ENCODE measurements at places on chromosomes 2 and 18.

DNA sequence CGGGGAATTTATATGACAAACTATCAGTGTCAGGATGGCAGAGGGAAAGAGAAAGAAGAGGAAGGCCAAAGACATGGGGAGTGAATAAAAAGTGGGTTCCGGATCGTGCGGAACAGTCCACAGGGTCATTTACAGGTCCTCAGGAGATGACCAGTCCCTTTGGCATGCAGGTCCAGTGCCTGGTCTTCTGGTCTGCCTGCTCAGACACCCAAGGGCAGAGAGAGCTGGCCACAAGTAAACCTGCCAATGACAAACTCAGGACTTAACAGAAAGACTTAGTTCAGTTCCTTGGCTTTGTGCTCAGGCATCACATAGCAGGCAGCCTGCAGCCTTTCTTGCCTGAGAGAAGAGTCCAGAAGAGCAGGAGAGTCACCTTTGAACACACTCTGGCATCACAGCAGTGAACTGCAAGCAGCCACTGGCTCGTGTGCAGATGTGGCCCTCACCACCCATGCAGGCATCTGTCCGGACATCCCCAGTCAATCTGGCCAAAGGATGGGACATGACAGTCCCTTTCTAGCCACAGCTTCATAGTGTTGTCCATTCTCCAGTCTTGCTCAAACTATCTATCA lies 14.0 kb downstream of the TMEM127 start:
- DNase-seq, result peak; percentile 96

DNA sequence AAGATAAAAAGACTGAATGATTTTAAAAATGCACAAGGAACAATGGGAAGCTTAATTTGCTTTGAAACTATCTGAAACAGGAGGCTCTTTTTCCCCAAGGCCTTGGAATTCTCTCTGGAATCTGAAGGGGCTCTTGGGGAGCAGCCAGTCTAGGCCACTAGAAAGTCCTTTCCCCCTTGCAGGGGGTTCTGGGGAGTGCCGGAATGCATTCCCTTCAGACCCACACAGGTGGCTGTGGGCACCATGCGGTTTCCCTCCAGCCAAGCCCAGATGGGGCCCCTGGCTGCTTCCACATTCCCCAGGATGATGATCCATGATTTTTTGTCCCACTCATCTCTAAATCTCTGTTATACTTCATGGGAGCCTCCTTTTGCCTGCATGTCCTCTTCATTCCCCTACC lies 10.7 kb downstream of the GPR45 start:
- no peak for DNase-seq

DNA sequence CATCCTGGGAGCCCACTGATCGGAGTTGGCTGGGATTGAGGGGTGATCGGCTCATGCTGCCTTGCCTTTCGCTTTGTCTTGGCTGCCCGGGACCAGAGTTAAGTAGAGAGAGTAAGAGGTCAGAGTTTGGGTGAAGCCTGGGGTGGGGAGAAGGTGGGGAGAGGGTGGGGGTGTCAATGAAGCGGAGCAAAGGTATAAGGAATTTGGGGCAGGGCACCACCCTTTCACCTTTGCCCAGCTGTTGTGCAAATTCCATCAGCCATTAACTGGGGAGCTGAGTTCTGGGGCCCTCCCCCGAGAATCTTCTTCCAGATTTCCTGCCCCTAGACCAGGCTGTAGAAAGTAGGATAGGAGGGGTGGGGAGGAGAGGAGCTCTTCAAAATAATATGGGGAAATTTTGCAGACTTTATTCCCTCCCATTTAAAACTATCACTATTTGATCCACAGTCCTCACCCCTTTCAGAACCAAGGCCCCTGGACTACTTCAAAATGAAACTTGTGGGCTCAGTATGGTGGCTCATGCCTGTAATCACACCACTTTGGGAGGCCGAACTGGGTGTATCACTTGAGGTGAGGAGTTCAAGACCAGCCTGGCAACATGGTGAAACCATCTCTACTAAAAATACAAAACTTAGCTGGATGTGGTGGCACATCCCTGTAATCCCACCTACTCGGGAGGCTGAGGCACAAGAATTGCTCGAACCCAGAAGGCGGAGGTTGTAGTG lies at the start of gene SLC23A3:
Gene SLC23A3, minus strand, starts transcription at position 100 of the 725 bp plus-strand sequence. Its CDS starts 45 bp downstream, at position 55.
- no peak for DNase-seq

DNA sequence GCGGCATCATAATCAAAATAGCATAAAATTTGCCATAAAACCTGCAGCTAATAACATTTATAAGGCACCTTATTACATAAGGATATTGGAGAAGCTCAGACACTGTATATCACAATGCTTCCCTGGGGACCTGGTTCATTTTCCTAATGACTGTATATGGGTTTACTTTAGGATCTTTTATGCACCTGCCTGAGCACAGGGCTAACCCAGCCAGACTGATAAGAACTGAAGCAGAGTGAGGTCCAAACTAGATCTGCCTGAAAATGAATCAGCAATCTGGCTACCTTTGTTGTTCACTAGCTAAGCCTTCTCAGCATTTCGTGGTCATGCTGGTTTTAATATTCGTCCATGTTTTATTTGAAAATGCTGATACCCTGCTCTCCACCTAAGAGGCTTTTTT lies 1922.3 kb upstream of the CELF4 start:
- DNase-seq, result no peak

DNA sequence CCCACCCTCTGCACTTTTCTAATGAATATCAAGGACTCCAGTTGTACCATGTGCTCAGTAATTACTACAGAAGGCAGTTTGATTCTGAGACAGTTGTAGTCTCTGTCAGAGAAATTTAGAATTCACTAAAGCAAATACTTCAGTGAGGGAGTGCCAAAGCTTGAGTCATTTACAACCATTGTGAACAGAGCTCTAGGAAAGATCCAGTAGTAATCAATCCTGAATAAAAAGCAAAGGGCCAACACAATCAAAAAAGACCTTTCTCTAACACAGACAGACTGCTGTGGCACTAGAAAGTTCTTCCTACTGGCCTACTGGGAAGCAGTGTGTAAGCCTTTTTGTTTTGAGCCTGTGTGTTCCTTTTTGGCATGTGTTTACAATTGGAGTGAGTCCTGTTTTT lies 135.6 kb upstream of the UNC80 start:
- no peak for DNase-seq

DNA sequence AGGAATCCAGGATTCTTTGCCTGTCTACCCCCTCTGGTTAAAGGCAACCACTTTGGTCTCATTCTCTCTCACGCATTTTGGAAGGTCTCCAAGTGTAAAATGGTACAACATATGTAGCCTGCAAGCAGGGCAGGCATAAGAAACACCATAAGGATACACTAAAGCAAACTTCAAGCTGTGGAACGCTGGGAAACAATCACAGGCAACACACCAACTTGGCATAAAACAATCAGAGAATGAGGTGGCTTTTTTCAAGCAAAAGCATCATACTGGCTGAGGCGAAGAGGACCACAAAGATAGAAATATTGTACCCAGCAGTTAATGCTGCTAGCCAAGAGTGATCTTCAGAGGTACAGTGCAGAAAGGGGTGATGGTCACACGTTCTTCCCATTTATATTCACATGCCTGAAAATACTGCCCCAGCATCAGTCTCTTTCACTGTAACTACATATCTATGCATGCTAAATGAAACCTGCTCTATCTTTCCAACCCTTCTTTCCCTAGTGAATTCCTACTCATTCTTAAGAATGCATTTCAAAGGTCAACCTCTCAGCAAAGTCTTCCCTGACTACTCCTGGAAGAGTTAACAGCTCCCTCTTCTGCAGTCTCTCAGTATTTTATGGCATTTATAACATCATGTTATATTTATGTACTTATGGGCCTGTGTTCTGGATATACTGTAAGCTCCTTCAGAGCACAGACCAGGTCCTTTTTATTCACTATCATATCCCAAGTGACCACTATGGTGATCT lies 71.9 kb upstream of the GALNT5 start:
- no peak for DNase-seq

DNA sequence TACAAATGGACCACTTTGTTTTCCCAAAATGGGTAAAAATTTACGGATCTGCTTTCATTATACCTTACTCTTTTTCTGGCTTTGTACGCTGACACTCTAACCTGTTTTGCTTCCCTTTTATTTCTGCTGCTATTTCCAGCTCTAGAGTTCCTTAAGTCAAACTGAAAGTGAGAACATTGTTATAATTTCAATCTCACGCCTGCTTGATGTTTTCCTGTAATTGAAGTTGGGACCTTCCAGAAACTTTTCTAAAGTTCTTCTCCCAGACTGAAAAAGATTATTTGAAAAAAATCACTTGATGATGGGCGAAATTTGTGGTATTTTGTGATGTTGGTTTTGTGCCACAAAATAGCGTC lies 1.8 kb downstream of the GLS start:
- DNase-seq, result no peak

DNA sequence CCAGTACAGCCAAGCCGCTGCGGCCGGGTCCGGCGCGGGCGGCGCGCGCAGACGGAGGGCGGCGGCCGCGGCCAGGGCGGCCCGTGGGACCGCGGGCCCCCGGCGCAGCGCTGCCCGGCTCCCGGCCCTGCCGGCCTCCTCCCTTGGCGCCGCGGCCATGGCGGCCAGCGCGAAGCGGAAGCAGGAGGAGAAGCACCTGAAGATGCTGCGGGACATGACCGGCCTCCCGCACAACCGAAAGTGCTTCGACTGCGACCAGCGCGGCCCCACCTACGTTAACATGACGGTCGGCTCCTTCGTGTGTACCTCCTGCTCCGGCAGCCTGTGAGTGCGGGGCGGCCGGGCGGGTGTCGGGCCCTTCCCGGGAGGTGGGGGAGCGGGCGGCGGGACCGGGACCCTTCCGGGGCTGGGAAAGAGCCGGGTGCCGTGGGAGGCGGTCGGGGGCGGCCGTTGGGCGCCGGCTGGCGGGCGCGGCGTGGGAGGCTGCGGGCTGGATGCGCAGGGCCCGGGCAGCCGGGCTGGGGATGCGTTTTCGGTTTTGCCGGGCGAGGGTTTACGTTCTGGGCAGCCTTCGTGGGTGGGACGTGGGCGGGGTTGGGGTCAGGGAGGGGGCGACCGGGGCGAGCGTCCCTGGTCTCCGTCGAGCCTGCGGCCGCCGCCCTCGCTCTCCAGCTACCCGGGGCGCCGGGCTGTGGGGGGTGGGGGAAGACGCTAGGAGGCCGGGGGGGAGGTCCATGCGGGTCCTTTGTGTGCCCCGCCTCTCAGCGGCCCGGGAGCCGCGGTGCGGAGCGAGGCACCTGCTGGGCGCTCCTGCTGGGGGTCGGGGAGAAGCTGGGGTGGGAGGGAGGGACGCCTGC lies 537 bp downstream of the AGFG1 start:
- peak; percentile 64 for DNase-seq

DNA sequence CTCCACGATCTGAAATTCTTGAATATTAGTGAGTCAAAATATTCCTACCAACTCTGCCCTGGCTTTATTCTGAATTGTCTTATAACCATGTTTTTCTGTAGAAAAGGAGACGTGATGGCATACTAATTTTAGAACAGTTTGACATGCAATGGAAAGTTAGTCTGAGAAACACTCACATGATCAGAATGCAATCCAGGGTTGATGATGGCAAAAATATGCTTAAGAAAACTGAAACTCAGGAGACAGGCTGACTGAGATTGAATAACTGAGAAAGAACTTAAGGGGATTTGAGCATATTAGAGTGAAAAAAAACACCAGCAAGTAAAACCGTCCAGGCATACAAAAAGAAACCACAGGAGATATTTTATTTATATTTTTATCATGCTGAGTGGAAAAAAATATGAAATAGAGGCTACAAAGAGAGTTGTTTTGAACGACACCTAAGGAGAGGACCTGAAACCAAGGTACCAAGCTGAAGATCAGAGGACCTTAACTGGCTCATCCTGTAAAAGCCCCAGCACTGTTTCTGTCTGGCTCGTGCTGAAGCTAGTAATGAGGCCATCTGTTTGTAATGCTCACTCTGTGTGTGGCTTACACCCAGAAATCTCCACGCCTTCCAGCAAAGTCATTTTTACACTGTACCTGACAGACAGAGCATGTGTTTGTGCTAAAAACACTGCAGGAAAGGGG lies 437.2 kb upstream of the PKDCC start:
- DNase-seq, result peak; percentile 21

DNA sequence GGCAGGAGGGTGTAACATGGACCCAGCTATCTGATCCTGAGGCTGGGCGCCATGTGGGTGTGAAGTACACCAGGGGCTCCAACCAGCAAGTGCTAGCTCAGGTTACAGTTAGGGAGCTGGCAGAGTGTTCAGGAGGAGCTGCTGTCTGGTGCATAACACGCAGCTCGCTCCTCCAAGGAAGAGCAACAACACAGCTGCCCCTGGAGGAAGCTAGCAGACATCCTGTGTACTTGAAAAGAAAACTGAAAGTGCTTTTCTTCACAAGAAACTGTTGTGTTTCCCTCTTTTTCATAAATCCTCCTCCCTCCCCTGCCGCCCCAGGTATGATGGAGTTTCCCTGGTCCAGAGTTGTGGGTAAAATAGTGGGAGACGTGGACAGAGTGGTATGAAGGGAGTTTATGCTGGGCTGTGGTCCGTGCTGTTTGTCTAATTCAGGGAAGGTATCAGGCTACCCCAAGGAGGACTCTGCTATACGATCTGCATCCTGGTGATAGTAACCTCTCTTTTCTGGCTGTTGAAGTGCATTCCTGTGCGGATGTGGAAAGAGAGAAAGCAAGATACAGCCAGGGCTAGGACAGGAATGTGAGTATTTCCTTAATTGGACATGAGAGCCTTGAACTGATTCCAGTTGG lies 6.1 kb upstream of the LBH start:
- DNase-seq, result peak; percentile 72

GRCh38 chr2:53913721-53914120 lies 54.0 kb upstream of the GPR75 start:
- peak; percentile 5 for DNase-seq

DNA sequence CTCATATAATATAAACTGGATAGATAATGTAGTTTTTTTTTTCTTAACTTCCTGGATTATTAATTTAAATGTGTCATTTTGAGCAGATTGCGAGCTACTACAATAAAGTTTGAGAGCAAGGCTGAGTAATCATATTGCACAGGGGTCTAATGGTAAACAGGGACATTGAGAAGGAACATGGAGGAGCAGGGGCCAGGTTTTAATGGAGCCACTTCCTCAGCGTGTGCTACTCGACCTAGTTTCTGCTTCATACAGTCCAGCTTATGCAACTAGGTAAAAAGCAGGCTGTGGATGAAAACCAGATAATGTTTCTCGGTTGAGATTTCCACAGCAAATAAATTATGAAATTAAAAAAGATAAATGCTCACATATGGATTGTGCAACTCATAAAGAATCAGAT lies 1915.7 kb upstream of the CELF4 start:
- DNase-seq, result no peak

Measured in hepatic stellate cell (primary cell).